ENCODE measurements at places on chromosomes 12 and 14.

DNA sequence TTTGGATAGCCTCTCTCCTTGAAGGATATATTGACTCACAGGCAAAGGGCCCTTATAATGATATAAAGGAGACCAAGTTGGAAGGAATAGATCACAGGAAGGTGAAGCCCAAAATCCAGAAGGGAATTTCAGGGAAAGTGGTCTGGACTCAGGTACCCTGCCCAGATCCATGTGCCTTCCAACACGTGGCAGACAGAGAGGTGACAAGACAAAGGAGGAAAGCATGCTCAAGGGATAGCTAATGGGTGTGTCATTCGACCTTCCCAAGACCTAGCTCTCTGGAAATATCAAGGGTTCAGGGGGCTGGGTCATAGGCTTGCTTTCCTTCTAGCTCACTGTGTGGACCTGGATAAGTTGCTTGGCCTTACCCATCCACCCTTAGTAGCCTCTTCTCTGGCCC is 214.3 kb downstream of the ZFP36L1 start:
- no peak for DNase-seq

DNA sequence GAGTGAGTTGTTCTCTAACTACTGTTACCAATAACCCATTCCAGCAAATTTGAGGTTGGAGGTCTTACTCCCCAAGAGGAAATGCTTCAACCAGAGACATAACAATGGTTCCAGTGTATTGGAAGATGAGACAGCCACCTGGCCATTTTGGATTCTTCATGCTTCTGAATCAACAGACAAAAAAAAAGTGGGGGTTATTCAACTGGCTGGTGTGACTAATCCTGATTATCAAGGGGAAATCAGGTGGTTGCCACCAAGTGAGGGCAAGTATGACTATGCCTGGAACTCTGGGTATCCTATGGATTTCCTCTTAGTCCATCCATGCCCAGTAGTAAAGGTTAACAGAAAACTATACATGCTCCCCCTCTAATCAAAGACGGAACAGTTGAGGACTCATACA is 29.9 kb upstream of the ZNF641 start:
- no peak for DNase-seq

- no peak for DNase-seq
These were observed 18.8 kb upstream of the RAP1B start for GRCh38 chr12:68591734-68592418.

GRCh38 chr14:88188745-88189416 is 134.2 kb downstream of the KCNK10 start:
- peak; percentile 69 for DNase-seq

DNA sequence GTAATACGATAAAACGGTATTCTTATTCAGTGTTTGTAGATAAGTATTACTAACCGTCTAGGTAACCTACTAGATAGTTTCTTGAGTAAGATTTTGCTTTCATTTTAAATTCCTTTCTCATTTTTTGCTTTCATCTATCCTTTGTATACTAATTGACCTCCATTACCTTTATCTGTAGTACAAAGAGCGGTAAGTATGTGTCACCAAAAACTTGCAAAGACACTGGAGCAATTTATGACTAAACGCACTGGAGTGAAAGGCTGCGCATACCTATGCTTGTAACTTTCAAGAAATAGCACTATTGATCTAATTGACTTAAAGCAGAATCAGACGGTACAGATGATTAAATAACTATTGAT is 1.7 kb downstream of the ARHGAP5 start:
- DNase-seq, result no peak

GRCh38 chr12:128660532-128661225 is 163.1 kb downstream of the SLC15A4 start:
- no peak for DNase-seq

DNA sequence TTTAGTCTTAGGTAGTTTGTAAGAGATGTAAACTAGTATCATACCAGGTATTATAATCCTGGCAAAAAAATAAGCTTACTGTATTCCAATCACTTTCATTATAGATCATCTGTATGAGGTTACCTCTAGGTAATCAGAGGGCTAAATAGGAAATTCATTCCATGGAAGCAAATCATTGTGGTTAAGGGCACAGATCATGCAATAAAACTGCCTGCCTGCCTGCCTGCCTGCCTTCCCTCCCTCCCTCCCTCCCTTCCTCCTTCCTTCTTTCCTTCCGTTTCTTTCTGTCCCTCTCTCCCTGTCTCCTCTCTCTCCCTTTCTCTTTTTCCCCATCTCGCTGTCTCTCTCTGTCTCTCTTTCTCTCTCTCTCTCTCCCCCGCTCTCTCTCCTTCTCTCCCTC is 3.2 kb upstream of the CLEC9A start:
- no peak for DNase-seq

DNA sequence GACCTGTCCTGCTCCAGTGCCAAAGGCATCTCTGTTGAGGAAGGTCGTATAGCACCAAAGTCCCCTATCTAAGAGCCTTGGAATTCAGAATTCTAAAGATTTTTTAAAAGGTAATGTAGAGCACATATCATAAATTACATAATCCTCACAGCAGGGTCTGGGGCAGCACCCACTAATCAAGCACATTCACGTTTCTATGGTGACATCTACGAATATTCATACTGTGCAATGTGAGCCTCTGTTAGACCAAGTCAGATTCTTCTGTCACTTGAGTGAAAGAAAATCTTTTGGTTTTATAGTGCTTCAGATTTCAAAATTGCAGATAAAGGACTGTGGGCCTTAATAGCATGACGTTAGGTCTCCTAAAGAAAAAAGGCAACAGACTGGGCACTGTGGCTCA is 13.1 kb upstream of the TMEM229B start:
- no peak for DNase-seq

- no peak for DNase-seq
These were observed 7.4 kb upstream of the CCDC88C start for GRCh38 chr14:91424813-91425530.

DNA sequence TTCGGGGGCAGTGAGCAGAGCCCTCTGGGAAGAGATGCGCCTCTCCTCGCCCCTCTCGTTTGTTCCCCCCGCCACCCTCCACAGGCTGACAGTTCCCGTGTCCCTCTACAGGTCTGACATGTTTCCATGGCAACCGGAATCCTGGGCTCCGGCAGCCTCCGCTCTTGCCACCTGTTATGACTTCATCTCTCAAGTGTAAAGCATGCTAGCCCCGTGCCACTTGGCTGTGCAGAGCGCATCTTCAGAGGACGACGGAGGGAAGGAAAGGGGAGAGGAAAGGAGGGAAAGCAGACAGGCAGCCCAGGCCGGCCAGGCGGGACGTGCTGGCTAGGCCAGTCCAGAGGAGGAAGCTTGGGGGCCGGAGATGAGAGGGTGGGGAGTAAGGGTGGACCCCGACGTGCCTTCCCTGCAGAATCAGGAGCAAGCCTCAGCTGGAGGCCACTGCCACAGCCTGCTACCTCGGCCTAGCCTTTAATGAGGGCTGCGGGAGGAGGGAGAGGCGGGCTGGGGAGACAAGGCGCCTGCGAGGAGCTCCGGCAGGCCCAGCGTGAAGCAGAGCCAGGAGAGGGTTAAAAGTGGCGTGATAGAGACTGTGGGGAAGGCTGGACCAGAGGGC is 214.3 kb downstream of the DPF3 start:
- peak; percentile 87 for DNase-seq

DNA sequence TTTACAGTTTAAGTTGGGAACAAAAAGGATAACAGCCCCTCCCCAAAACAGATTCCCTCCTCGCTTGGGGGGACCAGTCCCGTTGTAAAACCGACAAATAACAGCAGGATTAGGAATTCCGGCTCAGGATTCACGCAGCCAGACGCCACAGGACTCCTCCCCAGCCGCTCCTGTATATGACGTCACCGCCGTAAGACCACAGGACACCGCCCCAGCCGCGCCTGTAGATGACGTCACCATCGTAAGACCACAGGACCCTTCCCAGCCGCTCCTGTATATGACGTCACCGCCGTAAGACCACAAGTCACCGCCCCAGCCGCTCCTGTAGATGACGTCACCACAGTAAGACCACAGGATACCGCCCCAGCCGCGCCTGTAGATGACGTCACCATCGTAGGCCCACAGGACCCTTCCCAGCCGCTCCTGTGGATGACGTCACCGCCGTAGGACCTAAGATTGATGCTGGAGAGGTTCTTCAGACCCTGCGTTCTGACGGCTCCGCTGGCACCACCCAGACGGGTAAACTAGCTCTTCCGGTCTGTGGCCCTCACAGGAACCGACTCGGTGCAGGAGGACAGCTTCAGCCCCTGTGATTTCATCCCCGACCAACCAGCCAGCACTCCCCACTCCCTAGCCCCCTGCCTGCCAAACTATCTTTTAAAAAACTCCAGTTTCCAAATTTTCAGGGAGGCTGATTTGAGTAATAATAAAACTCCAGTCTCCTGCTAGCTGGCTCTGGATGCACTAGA is 43.9 kb upstream of the FBRSL1 start:
- DNase-seq, result no peak

DNA sequence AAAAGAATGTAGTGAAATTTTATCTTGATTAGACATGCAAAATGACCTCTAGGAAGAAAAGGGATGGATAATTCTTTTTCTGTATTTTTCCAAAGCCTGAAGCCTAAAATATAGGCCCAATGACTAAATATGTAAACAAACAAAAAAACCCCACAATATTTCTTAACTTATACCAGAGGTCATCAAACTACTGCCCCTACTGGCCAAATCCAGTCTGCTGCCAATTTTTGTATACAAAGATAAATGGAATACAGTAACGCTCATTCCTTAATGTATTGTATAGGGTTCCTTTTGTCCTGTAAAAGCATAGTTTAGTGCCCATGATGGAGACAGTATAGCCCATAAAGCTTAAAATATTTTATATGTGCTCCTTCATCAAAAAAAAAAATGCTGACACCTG is 145.7 kb upstream of the ALG10 start:
- no peak for DNase-seq

DNA sequence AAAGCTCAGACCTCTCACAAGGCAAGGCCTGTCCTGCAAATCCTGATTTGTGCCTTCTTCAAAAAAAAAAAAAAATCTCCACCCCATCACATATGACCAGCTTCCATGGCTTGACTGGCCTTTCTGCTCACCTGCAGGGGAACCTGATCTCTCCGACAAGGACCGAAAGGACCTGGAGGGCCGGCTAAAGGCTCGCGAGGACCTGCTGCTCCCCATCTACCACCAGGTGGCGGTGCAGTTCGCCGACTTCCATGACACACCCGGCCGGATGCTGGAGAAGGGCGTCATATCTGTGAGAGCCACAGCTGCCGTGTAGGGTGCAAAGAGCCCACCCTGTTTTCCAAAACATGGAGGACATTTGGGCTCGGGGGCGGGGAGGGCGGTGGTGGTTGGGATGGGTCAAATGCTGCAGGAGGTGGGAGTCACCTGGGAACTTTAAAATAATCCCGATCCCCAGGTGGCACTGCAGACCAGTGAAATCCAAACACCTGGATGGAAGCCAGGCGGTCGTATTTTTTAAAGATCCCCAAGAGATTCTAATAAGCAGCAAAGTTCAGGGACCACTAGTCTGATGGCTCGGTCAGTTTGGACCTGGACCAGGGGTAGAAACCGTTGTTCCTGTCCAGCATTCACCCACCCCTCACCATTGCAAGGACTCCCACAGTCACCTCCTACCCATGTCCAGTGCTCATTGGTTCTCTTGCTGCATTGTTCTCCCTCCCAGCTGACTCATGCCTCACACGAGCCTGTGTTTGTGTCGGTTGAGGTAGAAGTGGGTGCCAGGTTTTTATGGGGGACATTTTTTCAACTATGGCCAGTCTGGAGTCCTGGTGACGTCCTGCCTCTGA is 44.8 kb downstream of the FOXN4 start:
- DNase-seq, result peak; percentile 82

DNA sequence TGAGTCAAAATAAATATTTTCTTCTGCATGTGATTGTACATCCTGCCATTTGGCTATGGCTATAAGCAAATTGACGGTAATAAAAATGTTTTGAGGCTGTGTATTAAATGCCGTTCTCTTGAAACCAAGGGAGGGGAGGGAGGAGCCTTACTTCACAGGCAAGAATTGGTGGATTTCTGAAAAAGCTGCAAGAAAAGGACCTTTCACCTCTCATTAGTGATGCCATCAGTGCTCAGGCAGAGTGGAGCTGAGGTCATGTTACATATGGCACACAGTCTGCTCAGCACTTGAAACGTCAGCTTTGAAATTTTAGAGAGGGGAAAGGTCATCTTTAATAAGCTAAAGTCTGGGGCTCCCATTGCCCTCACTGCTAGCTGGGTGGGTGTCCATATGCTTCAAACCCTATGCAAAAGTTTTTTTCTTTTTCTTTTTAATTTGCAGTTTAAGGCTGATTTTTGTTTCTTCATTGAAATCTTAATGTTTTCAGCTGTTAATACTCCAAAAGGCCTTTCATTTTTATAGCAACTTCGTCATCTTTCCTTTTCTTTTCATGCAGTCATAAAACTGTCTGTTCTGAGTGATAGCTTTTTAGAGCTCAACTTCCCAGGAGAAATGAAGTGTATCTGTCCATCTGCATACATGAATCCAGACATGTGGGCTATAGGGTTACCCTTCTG is 9.8 kb upstream of the SIX1 start:
- no peak for DNase-seq

DNA sequence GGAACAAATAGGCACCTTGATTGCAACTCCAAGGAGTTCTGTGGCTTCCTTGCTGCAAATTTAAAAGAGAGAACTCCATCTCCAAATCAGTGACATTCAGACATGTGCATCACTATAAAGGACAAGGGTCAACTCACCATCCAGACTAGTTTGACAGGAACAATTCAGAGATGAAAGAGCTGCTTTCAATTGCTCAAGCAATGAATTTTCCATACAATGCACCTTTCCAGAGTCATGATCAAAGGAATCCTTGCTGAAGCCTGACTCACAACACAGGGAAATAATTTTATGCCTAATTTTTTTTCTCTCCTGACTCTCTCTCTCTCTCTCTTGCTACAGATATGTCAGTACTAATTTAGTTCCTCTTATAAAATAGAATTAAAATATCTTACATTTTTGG is 380.5 kb upstream of the GARIN6 start:
- no peak for DNase-seq

DNA sequence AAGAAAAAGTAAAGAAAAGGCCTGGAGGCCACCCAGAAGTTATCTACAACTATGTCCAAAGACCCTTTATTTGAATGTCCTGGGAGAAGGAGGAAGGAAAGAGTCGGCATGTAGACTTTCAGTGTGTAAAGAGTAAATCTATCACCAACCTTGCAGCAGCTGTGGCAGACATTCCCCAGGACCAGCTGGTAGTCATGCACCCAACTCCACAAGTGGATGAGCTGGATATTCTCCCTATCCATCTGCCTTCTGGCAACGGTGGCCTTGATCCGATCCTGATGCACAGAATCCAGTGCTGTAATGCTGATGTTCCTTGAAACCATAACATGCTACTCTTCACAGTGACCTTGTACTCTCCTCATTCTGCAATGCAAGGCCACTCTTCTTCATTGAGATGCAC is 27.3 kb downstream of the KRT76 start:
- no peak for DNase-seq

Measured in retina (tissue), 1 donor.